ENCODE measurements at places on chromosomes 13 and 19.

GRCh38 chr19:45275370-45275971 is 24.4 kb downstream of the MARK4 start:
- DNase-seq, result no peak

DNA sequence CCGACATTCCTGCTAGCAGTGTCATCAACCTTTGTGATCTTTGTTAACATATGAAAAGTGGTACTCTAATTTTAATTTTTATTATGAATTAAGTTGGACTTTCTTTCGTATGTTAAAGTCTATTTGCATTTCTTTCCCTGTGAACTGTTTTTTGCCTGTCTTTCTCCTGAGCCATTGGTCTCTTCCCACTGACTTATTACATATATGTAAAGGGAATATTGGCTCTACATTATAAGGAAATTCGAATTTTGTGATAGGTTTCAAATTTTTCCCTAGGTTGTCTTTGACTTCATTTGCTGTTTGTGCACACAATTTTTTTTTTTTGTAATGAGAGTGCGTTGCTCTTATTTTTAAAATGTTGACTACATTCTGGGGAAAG is 442 bp upstream of the CDC16 start:
- no peak for DNase-seq

- DNase-seq, result no peak
Measured at GRCh38 chr19:55196803-55197202, 12.5 kb downstream of the PTPRH start.

- DNase-seq, result no peak
Measured at GRCh38 chr19:9171393-9171991, 7.3 kb upstream of the OR7D2 start.

DNA sequence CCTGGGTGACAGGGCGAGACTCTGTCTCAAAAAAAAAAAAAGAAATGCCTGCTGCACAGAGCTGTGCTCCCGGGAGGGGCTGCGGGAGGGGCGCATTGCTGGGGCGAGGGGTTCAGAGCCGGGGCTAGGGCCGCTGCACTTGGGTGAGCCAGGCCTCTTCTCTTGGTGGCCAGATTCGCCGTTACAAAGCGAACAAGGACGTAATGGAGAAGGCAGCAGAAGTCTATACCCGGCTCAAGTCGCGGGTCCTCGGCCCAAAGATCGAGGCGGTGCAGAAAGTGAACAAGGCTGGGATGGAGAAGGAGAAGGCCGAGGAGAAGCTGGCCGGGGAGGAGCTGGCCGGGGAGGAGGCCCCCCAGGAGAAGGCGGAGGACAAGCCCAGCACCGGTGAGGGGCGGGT is 19.0 kb downstream of the PLIN4 start:
- DNase-seq, result no peak

GRCh38 chr19:8473648-8474476 is 28.6 kb downstream of the PRAM1 start:
- DNase-seq, result no peak

DNA sequence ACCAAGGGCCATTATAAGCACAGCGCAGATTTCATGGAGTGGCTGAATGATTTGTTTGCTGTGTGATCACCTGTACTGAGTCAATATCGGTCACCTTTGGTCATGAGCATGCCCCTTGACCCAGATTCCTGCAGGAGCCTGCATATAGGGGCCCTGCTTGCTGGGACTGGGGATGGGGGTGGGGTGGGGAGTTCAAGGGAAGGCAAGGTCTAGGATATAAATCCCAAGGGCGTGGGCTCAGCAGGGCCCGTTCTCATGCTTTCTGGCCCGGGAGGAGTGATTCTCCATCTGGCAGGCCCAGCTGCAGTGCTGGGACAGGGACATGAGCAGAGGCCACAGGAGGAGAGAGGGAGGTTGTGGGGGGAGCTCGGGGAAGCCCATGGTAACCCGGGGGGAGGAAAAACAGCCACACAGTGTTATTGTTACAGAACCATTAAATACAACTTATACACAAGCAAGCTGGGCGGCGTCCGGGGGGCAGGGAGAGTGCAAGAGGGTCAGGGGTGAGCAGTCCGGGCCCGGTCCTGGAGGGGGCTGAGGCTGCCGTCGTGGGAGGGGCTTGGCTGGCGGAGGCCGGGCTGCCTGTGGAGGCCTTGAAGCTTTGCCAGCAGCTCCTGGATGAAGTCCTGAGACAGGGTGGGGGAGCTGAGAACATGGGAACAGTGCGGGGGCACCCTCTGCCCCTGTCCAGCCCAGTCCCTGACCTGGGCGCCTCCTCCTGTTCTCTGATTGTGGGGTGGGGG is 5.2 kb downstream of the PPP1R14A start:
- DNase-seq, result peak; percentile 76

DNA sequence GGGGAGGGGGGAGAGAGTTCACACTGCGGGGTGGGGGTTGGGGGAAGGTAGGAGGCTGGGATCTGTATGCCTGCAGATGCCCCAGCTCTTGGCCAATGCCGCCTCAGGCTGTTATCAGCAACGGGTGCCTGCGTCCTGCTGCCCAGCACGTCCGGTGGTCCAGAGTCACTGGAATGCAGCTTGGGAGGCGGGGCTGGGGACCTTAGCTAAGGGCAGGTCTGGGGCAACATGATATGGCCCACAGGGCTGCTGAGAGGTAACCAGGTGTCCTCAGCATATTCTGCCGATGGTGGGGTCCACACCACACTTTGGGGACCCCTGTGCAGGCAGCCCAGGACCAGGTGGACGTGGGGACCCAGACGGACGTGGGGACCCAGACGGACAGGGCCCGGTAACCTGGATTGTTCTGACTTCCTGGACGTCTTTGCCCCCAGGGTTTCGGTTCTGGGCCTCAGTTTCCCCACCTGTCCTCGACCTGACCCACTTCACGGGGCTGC is 668 bp upstream of the ARHGAP45 start:
- no peak for DNase-seq

DNA sequence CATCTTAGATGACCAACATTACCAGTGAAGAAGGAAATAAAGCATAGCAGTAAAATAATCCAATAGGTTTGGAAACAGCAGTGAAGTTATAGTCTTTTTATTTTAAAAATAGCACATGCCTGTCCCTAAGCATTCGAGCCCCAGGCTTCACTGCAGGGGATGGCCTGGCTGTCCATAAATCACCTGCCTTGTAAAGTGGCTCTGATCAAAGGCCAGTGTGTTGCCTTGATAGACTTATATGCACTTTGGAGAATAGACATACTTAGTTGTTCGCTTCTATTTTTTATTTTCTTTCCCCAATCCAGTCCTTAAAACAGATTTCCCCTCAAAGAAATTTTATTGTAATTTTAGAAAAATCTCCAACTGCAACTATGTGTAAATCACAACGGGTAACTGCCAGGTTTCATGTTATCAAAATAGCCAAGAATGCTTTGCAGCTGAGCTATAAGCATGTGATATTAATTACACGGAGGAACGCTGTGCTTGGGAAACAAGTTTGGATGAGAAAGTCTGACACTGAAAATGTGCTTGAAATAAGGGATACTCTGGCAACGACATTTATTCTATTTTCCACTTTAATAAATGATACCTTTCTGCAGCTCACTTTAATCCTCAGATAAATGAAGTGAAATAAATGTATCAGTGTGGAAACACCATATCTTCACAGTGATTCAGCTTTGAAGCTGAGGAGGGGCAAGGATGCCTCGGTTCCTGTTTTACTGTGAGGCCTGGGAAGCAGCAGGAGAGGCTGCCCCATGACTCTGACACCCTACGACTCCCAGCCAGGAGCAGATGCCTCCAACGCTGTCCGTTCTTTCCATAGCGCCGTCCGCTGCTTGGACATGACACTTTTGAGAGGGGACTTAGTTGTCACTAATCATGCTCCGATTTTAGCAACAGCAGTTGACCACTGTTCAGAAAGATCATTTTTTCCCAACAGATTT is 5.5 kb upstream of the METTL21C start:
- no peak for DNase-seq

- DNase-seq, result no peak
Measured at GRCh38 chr19:3098515-3099346, 4.6 kb downstream of the GNA11 start.

GRCh38 chr13:98273067-98273823 is 96.2 kb upstream of the RNF113B start:
- DNase-seq, result no peak
